ENCODE measurements at places on chromosomes 1 and 21.

- DNase-seq = peak; percentile 16
Observed at GRCh38 chr1:50458507-50458906, 35.3 kb upstream of the DMRTA2 start.

DNA sequence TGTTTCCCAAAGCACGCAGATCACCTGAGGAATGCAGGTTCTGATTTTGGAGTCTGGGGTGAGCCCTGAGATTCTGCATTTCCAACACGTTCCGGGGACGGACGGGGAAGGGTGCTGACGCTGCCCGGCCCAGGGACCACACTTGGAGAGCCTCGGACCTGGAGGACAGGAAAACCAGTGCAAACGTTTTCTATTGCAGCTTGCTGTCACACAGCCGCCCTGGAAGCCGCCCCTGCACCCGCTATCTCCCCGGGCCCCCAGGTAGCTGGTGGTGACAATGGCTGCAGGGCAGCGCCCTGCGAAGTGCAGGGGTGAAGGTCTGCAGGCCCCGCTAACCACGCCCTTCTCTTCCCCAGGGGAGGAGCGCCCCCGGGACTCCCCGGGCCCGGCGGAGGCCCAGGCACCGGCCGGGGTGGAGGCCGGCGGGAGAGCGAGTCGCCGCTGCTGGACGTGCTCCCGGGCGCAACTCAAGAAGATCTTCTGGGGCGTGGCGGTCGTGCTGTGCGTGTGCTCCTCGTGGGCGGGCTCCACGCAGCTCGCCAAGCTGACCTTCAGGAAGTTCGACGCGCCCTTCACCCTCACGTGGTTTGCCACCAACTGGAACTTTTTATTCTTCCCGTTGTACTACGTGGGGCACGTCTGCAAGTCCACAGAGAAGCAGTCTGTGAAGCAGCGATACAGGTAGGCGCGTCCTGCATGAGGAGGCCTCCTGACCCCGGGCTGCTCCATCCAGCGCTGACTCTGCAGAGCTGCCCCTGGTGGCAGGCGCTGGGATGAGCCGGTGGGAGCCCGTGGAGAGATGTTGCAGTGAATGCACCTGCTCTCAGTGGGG lies 142.0 kb upstream of the COA6 start:
- DNase-seq = no peak

DNA sequence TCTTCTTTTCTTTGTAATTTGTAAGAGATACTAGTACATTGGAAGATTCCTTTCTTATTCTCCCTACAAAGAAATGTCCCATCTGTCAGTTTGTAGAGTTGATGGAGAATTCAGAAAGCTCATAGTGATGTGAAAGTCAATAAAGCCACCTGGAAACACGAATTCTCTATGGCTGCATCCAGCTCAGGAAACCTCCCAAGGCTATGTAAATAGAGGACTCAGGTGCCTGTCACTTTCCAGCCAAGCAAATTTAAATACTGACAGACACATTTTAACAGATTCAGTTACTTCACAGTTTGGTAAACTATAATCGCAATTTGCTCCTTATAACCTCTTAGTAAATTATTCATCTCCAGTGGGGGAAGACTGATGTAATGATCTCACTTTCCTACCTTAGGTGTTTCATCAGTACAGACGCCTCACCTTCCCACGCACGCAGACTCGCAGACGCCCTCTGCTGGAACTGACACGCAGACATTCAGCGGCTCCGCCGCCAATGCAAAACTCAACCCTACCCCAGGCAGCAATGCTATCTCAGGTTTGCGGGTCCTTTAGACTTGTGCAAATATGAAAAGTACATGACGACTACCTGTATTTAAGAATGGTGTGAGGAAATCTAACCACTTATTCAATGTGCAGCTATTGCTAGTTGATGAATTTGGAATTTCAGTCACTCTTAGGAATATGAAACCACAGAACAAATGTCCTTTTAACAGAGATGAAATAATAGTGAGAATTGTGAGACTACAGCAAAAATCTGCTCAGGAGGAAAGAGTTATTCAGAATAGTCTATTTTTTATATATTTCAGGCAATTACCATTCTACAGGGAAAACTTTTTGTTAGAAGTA lies 60.6 kb downstream of the PTPRC start:
- DNase-seq = no peak

DNA sequence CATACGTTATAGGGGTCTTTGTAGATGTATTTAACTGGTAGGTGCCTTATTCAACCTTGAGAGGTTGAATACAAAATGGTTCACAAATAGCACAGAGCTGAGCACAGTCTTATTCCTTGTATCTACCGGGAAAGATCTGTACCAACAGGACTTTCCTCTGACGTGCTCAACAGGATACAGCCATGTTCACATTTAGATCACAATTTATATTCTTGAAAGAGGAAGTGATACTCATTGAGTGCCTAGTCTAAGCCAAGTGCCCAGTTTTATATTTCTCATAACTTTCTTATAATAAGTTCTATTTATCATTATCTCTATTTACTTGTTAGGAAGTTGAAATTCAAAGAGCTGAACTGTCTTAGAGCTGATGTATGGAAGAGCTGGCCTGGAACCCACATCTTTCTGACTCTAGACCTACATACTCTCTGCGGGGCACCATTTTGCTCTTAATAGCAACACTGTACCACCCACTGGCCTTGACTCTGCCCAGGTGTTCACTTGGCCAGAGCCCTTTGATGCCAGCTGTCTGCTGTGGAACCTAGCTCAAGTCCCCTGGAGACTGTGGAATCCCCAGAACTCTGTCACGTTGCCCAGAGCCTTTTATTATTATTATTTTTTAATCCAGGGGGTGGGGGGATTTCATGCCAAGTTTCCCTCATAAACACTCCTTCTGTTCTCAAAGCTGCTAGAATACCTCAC lies 156.2 kb downstream of the TPR start:
- DNase-seq = peak; percentile 18

DNA sequence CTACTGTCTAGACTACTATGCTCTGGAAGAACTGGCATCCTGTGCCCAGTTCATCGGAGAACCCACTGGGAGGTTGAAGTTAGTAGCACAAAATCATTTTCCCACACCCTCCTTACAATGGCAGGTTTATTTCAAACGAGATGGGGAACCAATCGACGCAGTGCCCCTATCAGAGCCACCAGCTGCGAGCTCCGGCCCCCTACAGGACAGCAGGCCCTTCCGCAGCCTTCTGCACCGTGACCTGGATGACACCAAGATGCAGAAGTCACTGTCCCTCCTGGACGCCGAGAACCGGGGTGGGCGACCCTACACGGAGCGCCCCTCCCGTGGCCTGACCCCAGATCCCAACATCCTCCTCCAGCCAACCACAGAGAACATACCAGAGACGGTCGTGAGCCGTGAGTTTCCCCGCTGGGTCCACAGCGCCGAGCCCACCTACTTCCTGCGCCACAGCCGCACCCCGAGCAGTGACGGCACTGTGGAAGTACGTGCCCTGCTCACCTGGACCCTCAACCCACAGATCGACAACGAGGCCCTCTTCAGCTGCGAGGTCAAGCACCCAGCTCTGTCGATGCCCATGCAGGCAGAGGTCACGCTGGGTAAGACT lies 115.5 kb upstream of the KLHDC7A start:
- no peak for DNase-seq

- no peak for DNase-seq
Observed at GRCh38 chr1:228884196-228884595, 148.9 kb downstream of the RHOU start.

DNA sequence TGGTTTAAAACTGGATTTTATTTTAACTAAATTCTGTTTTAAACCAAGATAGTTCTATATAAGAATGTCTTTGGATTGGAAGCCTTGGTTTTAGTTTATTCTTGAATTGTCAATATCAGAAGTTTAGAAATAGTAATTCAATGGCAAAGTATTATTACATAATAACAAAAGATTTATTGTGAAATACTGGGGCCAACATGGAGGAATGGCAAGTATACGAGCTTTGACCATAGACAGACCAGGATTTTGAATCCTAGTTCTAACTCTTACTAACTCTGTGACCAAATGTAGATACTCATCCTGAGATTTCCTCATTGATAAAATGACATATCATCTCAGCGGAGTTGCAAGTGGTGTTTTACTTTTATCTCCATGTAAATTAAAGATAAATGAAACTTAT lies 63.3 kb downstream of the CAMSAP2 start:
- no peak for DNase-seq

- no peak for DNase-seq
Observed at GRCh38 chr1:5682626-5683225, 309.5 kb downstream of the NPHP4 start.

DNA sequence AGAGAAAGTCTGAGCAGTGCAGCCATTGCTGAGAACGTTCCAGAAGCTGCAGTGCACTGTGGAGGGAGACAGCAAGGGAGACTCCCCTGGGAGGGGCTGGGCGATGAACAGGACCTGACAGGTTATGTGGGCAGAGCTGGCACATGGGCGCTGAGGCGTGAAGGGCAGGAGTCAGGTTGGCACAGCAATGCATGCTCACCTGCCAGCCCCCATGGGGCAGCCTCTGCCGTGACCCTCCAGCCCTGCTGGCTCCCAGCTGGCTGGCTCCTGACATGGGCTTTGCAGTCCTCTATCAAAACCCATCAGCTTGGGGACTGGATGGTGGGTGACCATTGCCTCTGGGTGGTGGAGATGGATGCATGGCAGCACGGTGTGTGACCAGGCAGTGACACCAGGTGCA lies 300.3 kb downstream of the CAMTA1 start:
- DNase-seq = no peak

DNA sequence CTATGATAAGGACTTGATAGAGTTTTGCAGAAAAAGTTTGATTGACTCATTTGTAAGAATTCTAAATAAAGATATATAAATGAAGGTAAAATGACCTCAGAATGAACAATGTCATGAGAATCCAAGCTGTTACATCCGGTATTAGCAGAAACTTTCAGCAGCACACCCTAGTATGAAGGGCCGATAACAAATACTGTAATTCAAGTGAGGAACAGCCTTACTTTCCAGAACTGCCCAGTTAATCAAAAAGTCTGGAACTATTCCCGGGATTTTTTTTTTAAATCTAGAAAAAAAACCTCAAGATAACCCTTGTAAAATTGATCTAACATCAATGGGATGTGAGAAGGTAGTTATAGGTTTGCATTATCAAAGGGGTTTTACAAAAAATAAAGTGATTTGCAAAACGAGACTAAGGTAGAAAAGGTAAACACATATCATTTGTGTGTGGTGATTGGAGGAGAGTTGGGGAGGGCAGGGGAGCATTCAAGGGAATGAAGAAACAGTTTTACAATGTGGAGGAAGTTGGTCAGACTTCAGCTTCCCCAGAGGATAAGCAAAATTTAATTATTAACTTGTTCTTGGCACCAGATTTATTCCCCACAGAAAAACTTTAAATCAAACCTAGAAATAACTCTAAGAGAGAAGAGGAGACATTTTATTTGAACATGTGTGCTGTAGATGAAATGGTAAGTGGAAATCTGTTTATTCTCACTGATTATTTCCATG lies 75.9 kb upstream of the VCAM1 start:
- DNase-seq = no peak

GRCh38 chr1:77670330-77670729 lies 12.1 kb downstream of the ZZZ3 start:
- no peak for DNase-seq

- DNase-seq = no peak
Observed at GRCh38 chr1:169959686-169960085, 66.0 kb upstream of the SCYL3 start.

- peak; percentile 38 for DNase-seq
Observed at GRCh38 chr1:212754193-212754592, 37.4 kb downstream of the NSL1 start.

DNA sequence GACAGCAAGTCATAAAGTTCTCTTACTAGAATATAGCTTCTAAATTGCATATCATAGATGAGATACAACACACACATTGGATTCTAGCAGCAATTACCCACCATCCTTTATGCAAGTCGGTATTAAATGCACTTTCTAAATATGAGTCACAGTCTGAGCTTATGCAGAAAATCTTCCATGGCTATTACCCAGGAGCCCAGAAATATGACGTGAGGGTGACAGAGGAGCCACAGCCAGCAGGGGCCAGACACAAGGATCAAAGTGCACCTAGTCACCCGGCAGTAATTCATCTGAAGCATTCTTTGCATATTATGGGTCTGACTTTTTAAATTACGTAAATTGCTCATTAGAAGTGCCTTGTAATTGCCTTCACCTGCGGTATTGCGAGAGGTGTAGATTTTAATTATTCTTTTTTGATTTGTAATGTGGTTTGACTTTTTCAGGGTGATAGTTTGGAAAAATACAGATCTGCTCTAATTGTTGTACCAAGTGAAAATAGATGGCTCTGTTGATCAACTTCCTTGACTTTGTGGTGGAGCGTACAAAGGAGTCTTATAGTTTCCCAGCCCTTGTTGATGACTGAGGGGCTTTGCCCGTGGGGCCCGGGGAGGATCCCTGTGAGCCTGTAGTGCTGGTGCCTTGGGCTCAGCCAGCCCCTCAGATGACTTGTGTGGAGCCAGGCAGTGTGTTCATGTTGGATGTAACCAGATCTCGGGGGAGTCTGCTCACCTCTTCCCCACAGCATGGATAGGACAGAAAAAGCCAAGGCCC lies 470.0 kb upstream of the VAMP3 start:
- DNase-seq = no peak

GRCh38 chr1:64209221-64209620 lies 5.8 kb downstream of the UBE2U start:
- DNase-seq = no peak

- DNase-seq = no peak
Observed at GRCh38 chr1:62953633-62954032, 169.7 kb downstream of the ATG4C start.

DNA sequence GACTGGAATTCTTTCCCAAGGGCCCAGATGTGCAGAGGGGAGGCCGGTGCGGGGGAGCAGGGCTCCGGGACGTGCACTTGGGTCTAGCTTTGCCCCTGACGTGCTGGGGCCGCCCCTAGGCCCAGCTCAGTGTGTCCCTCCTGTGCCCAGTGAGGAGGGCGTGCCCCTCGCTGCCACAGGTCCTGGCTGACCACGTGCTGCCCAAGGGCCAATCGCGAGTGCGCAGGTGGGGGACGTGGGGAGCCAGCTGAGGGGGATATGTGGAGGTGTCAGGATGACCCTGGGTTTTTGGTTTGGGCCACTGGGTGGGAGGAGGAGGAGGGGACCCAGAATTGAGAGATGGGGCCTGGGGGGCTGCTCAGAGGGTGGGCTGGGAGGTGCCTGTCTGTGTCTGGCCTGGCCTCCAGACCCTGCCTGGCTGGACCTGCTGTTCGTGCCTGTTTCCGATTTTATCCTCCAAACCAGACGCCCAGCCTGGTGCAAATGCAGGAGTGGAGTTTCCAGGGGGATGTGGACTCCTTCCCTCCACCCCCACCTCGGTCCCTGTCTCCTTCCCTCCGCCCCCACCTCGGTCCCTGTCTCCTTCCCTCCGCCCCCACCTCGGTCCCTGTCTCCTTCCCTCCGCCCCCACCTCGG lies 6.1 kb upstream of the RNF223 start:
- DNase-seq = no peak

DNA sequence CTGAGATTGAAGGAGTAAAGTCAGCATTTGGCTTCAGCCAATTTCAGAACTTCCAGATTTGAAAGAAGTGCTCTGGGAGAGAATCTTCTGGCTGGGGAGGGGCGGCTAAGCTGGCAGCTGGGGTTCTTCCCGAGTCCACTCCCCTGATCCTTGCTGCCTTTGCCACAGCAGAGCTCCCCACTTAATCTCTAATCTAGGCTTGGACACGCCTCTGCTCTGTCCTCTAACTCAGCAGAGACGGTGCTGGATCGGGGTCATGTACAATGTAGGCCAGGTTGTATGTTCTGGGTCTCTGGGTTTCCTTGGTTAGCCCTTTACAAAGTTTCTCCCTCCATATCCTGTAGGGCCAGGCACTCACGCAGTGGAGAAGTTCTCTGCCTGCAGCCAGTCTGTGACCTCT lies 10.1 kb upstream of the GSTM3 start:
- DNase-seq = no peak
